ENCODE measurements at places on chromosomes 7 and 10.

DNA sequence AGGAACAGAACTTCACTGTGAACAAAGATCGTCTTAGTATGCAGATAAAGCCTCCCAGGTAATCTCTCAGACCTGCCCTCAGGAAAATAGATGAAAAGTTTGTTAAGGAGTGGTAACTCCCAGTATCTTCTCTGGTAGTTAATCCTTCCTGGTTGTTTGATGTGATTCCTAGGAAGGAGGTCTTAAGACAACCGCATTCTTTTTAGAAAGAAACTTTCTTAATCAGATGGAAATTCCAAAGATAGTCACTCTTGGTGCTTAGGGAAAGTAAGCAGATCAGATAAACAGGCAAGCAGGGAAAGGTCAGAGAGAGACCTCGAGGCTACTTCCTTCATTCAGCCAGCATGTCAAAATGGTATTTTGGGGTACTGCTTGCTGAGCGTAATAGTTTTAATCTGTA is 30.5 kb upstream of the ARMC3 start:
- DNase-seq: no peak

GRCh38 chr10:73872190-73872710 is 2.1 kb downstream of the CAMK2G start:
- DNase-seq: no peak

DNA sequence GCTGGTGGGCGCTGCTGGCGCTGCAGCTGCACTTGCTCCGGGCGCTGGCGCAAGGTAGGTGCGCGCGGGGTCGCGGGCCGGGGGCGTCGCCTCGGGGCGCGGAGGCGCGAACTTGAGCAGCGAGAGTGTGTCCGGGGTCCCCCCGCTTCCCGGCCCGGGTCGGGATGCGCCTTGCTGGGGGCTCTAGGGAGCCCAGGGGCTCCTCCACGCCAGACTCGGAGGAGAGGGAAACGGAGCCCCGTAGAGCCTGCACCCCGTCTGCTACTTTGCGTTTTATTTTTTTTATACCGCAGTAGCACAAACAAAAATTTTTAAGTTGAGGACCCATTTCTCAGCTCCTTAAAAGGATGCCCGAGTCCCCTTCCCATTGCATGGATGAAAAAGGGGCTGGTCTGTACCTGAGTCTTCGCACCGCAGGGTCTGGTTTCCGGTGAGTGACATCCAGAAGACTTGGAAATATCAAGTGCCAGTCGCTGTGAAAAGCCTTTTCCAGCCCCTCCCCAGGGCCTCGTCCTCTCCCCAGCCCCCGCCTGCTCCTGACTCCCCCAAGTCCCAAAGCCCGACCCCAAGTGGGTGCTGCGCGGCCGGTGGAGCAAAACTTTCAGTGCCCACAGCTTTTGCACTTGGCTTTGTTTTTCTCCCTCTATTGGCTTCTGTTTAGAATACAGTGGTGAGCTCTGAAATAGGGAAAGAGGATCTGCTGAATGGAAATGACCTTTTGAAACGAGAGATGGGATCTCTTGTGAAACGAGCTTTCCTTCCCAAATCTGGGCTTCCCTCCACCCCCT is 973 bp downstream of the SDK1 start:
- DNase-seq: peak; percentile 1

GRCh38 chr7:127119517-127119916 is 133.2 kb downstream of the GRM8 start:
- DNase-seq: no peak

DNA sequence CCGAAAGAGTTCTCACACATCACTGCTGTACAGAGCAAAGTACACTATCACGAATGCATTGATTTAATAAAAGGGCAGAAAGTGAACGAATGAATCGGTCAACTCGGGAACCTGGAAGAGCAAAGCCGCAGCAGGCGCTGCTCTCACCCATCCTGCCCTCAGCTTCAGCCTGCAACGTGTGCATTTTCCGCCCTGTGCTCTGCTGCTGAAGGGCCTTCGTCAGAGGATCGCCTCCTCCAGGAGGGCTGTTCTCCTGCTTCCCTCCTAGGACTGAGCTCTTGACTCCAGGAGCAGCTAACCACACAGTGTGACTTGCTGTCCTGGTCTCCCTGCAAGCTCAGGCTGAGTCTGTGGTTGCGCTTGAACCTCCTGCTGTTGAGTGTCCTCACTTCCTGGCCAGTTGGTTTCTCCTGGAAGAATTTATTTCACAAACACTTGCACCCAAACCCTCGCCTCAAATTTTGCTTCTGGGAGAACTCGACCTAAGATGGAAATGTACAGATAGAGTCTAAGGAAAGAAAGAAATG is 473.0 kb upstream of the KLF6 start:
- no peak for DNase-seq

DNA sequence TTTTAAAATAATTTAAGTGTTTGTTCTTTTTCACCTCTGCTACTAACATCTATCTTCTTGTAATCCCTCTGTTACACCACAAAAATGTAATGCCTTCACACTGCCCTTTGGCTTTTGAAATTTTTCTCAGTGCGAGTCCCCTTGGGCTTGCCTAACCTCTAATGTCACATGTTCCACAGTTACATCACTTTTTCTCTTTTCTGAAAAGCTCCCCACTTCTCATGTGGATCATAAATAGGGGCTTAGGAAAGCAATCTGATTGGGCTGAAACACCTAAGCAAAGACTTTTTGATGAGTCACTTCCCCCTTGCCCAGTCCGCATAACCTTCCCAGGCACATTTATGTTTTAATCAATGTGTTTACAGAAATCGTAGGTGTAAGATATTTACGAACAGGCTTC is 288.2 kb downstream of the IPMK start:
- no peak for DNase-seq

GRCh38 chr10:124565565-124566221 is 104.1 kb downstream of the LHPP start:
- no peak for DNase-seq

DNA sequence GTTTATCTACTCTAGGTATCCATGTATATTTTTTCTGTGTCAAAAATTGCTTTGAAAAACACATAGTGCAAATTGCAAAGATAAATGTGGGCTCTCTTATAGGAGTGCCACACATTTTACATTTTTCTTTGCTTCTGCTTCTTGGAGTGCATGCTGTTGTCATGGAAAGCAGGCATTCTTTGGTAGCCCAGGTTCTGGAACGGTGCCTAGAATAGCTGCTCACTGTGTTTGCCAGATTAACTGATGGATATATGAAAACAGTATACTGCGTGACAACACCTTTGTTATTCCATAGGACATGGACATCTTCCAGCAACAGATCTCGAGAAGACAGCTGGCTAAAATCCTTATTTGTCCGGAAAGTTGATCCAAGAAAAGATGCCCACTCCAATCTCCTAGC is 13.4 kb downstream of the NIPSNAP2 start:
- DNase-seq: no peak

DNA sequence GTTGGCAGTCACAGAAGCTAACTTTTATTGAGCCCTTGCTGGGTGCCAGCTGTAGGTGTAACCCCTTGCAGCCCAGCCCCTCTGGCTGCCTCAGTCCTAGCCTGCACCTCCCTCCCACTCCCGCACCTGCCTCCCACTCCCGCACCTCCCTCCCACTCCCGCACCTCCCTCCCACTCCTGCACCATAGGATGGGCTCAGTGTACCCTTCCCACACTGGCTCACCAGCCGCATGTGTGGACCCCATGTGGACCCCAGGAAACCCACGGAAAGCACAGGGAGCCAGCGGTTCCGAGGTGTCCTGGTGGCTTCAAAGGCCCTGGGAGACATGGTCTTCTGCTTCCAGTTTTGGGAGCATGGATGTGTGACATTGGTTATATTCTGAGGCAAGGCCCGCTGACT is 132.9 kb downstream of the EBF3 start:
- no peak for DNase-seq

DNA sequence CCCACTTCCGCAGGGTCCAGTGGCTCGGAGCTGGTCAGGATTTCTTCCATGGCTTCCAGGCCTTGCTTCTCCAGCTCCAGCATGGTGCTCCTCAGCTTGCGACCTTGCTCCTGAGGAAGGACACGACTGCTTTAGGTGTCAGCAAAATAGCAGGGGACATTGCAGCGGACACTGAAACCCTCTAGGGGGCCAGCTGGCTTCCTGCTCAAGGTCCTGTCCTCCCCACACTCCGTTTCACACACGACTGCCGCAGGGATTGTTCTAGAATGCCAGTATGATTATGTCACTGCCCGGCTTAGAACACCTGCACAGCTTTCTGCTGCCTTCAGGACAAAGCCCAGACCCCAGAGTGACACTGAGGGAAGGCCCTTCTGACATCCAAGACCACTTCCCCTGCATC is 65.6 kb downstream of the SCRN1 start:
- no peak for DNase-seq

DNA sequence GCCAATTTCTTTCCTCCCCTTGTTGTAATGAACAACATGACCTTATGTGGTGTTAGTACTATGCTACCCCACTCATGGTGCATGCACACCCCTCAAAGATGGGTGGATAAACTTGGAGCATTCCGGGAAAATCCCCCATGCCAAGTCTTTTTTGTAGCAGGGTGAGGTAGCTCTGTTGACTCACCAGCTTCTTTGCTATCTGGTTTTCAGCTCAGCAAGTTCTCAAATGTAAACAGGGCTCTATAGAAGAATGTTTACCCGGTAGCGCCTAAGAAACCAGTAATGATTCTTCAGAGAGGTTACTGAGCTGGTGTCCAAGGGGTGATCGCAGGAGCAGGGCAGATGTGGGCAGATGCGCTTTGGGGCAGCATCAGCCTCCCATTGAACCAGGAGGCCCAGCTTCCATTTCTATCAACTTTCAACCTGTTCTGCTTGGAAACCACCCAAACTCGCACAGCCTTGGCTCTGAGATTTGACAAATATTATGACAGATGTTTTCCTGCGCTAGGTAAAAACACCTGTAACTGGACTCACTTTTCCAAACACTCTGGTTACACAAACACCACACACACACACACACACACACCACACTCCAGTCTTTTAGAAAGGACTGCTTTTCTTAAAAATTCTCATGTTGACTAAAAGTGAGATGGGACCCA is 87.8 kb downstream of the ZRANB1 start:
- no peak for DNase-seq

GRCh38 chr7:22867003-22867402 is 44.4 kb upstream of the TOMM7 start:
- DNase-seq: no peak

- DNase-seq: no peak
These were observed 202.2 kb upstream of the ETV1 start for GRCh38 chr7:14191686-14192098.

- DNase-seq: no peak
These were observed 606.2 kb upstream of the TEX47 start for GRCh38 chr7:89401690-89402089.

GRCh38 chr7:108643136-108643535 is 73.5 kb downstream of the DNAJB9 start:
- DNase-seq: no peak

DNA sequence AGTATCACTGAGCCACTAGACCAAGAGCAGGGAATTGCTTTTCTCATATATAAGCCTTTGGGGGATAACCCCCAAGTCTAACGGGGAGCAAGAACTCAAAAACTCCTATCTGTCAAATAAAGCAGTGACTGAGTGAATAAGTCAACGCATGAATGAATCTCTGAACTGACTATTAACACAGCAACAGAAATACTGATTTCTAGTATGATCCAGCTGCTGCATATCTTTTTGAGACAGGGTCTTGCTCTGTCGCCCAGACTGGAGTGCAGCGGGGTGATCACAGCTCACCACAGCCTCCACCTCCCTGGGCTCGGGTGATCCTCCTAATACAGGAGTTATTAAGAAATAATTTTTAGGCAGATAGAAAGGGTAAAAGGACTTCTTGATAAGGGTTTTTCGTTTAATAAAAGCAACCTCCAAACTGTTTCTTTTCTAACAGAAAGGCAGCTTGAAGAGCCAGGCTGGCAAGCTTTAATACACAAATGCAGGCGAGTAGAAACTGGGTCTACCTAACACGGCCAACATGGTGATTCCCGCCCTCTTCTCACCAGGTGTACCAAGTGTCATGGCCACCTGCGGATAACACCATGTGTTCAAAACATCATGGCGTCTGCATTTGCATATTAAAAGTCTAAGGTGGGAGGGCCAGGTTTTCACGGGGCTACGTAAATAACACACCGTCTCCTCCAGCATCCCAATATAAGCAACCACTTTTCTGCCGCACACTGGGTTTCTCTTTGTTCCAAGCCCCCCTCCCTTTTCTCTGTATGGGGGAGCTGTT is 631.9 kb downstream of the PARD3 start:
- DNase-seq: no peak

- no peak for DNase-seq
These were observed 100.9 kb upstream of the CHST15 start for GRCh38 chr10:124194199-124194824.

- no peak for DNase-seq
These were observed 10.9 kb downstream of the AQP1 start for GRCh38 chr7:30922596-30922995.

DNA sequence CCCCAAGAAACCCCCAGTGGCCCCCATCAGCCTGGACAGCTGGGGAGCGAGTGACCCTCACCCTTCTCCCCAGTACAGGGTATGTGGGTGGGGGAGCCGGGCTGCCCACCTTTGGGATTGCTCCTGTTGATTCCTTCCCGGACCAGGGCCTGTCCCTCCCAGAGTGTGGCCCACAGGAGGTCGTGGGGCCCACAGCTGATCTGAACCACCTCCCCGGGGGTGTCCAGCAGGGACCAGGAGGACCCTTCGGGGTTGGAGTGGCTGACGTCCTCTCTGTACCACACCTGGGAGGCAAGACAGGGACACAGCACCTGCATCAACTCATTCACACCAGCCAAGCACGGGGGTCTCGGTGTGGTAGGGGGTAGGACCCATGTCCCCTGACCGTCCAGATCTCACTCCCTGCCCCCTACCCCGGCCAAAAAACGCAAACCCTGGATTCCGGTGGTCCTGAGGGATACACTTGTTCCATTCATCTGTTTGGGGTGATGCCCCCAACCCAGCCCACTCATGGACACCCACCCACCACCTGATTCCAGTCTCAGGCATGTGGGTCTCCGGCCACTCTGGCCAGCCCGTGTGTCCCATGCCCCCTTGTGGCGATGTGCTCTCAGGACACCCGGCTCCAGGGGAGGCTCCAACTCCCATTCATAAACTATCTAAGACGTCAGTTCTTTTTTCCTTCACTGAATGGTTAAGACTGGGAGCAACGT is 10.9 kb downstream of the TECPR1 start:
- DNase-seq: no peak

GRCh38 chr10:131549116-131549515 is 237.6 kb upstream of the TCERG1L start:
- DNase-seq: no peak

GRCh38 chr10:19449860-19450259 is 366.4 kb upstream of the PLXDC2 start:
- no peak for DNase-seq

GRCh38 chr7:104196161-104196560 is 11.7 kb downstream of the ORC5 start:
- DNase-seq: no peak

DNA sequence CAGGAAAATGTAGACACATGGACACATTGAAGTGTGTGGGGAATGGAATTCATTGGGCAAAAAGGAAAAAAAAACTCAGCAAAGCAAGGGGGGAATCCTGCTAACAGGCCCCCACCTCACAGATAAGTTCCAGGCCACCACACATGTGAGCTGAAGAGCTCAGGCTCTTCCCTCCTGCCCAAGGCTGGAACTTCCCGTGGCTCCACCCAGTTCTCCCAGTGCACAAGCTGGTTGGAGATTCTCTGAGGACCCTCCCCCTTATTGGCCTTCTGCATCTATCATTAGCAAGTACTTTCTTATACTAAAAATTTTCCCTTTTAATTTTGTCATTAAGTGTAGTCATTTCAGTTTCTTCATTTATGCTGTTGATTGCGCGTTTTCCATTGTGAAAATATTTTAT is 190.8 kb downstream of the CCSER2 start:
- DNase-seq: no peak
